ENCODE measurements at places on chromosomes 1 and 21.

DNA sequence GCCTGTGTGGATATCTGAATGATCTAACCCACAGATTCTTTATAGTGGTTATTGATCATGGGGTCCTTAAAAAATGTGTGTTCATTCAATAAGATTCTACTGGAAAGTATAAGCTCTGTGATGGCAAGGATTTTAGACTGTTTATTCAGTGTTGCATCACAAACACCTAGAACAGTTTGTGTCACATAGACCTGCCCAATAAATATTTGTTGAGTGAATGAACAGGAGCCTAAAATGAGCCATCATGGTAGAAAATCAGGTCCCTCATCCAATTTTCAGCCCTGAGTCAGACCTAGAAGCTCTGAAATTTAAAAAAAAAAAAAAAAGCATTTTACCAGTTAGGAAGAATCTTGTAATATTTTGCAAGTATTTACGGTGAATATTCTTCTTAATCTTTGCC, 2.3 kb upstream of the RGSL1 start:
- DNase-seq = no peak

DNA sequence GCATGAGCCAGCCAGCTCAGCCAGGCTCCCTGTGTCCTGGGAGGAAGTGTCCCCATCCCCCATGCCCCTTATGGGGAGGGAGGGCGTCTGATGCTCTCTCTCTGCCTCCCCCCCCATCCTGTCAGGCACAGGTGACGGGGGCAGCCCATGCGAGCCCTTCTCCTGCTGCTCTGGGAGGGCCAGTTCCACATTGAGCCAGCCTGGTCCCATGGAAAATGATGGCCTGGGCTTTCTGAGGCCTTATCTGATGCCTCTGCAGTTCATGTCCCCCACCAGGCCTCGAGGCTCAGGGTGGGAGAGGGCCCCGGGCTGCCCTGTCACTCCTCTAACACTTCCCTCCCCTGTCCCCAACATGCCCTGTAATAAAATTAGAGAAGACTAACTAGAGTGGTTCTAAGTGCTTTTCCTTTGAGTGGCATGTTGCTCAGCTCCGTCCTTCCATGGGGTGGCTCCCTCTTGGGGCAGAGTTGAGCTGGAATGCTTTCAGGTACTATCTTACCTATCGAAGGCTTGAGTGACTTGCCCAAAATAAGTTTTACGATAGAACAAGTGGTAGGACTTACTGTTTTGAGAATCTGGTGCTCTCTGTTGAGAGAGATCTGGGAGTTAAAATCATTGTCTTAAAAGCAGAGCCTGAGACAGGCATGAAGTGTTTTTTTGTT, 1.8 kb upstream of the MTFR1L start:
- DNase-seq = no peak

- no peak for DNase-seq
These were observed 2.9 kb downstream of the DENND2C start for GRCh38 chr1:114666954-114667353.

DNA sequence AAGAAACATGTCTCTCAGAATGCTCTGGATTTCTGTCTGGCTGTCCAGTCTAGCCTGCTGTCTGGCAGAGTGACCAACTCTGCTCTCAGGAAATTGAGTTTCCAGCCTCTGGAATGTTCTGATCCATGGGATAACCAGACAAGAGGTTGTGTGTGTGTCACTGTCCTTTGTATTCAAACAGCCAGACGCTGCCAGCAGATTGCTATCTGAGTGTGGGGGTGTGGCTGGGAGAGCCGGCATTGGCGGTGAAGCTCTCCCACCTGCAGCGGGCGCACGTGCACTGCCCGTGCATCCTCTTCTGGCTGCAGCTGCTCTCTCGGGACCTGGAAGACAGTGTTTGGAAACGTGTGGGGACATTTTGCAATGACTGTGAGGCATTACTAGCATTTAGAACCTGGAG, 26.1 kb downstream of the PKP1 start:
- peak; percentile 85 for DNase-seq

DNA sequence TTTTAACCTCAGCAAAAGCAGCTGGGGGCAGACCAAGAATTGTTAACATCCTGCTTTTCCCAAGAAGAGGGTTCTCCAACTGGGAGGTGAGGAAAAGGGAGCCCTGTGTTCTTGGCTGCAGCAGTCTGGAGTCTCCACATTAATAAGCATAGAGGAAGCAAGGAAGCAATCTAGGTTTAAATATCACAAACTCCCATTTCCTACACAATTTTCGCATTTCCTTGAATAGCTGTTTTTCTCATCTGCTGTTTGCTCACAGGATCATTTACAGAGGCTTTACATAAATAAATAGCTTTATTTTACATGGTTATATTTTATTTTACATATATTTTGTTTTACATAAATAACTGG, 124.0 kb downstream of the TRIM33 start:
- DNase-seq = no peak

GRCh38 chr1:53641481-53642214, 97.3 kb downstream of the GLIS1 start:
- DNase-seq = no peak

All from COLO829 (cell line).